ENCODE measurements at places on chromosomes 7 and 10.

DNA sequence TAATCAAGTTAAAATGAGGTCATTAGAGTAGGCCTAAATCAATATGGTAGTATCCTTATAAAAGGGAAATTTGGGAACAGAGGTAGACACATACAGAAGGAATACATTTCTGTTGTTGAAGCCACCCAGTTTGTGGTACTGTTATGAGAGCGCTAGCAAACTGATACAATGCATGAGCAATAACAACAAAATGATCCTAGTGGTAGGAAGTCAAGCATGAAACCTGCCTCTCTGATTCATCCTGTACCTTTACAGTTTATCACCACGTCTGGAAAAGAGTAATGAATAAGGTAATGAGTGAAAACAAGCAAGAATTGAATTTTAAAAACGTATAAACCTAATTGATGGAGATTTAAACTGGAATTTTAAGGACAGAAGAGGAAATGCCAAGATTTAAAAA, 217.2 kb downstream of the PCLO start:
- no peak for DNase-seq

GRCh38 chr7:17962652-17963051, 22.4 kb upstream of the SNX13 start:
- no peak for DNase-seq

- DNase-seq: no peak
Observed at GRCh38 chr7:27994639-27995038, 186.0 kb downstream of the JAZF1 start.

GRCh38 chr7:106059556-106059955, 52.6 kb downstream of the SYPL1 start:
- no peak for DNase-seq

- DNase-seq: no peak
Observed at GRCh38 chr7:29779017-29779416, 27.3 kb upstream of the WIPF3 start.

Data from neural progenitor cell (in vitro differentiated cells).